ENCODE measurements at places on chromosomes 4 and X.

- DNase-seq = no peak
Measured at GRCh38 chr4:90950385-90950841, 823.2 kb downstream of the CCSER1 start.

GRCh38 chr4:153652051-153652784, 31.9 kb upstream of the TLR2 start:
- no peak for DNase-seq

- DNase-seq = no peak
Measured at GRCh38 chr4:3715061-3715854, 50.9 kb upstream of the ADRA2C start.

DNA sequence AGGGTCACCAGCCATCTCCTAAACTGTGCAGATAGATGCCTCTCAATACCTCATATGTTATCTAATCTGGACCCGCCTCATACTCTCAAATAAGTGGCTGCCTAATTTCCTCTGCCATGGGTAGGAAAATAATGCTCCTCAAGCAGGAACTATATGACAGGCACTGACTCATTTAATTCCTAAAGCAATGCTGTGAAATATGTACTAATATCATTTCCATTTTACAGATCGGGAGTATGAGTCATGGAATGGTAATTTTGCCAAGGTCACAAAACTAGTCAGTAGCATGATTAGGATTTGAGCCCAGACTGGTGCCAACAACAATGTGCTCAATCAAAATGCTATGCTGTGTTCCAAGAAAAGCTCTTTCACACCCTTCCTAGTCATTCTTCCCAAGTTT, 3.0 kb upstream of the NXT2 start:
- DNase-seq = no peak

DNA sequence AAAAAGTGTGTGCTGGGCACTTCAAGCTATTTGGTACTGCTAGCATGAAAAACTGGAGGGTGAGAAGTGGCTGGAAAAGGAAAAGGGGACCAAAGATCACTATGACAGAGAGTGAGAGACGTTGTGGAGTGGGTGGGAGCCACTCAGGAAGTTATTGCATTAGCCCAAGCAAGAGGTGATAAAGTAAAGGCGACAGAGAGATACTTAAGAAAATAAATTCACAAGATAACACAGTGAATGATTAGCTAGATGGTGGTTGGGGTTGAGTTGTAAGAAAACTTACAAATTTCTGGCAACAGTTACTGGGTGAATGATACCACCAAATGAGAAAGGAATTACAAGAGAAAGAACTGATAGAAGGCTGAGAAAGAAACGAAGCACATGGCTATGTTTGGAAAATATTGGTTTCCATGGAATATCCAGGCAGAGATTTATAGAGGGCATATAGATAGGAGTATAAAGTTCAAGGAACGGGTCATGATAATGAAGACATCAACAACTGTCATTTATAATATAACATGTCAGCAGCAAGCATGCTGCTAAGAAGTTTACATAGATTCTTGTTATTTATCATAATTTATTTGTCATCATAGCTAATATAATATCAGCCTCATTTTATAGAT, 60.7 kb downstream of the CASK start:
- no peak for DNase-seq

DNA sequence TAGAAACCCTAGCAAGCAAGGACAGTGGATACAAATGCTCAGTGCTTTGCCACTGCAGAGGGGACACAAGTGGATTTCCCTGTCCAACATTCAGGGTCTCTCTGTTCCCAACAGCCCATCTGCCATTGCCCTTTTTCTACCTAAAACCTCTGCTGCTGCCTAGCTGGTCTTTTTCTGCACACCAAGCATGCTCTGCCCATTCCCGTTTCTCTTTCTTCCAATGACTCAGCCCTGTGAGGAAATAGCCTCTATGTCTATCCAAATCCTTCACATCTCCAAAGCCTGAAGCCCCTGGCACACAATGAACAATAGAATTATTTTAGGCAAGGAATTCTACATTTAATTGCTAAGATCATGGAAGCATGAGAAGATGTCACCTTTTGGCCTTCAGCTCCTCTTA, 5.7 kb upstream of the AMELX start:
- DNase-seq = no peak

DNA sequence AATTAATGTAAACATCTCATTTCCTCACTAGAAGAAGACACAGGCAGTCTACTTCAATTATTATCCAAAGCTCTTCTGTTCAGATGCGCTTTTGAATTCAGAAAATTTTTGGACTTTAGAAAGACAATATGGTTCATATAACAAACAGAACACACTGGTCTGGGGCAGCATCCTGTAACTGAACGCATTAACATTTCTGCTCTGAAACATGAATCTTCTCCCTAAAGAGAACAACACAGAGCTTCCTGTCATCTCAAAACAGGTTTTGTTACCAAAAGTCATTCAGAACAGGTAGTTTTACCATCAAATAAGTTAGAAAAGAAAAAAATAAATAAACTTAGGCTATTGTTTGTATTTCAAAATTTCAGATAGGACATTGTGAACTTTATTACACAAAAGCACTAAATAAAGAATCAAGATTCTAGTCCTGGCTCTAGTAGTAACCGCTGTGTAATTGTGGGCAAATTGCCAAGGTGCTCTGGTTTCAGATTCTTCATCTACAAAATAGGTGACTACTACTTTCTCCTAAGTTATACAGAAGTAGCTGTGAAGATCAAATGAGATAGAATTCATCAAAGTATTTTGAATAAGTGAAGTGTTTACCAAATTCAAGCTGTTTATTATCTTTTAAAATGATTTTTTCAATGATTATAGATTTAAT, 252.3 kb upstream of the RASGEF1B start:
- DNase-seq = no peak

DNA sequence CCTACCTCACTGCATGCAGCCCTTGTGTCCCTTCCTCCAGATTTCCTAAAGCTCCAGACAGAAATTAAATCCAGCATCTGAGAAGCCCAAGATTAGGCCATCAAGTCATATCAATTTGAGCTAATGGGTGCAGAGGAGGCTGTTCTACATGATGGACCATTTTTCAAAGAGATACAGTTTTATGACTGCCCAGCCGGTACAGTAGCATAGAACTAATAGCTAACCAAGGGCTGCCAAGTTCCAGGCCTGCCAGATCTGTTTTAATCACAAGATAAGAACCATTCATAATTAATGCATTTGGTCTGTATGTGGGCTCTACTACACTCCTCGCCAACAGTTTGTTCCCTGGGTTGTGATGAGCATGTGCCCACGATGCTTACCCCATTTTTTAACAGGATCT, 73.9 kb upstream of the PLAC1 start:
- DNase-seq = no peak

- DNase-seq = no peak
Measured at GRCh38 chr4:82785611-82786400, 12.8 kb downstream of the SCD5 start.

DNA sequence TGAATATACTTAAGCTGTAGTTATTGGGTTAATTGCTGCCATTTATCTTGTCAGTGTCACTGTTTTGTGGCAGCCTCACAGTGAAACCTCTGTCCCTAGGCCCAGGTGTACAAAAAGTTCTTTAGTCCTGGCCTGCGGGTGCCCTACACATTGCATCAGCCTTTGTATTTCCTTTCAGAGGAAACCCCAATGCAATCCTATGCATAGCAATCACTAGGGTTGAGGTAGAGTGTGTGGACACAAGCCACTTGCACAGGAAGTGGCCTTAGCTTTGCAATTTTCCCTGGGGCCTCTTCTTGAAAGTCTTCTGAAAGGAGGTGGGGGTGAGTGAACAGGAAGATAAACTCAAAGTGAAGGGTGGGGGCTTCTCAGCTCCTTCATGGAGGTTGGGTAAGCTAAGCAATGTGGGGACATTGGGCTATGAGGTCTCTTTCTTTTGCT, 27.8 kb downstream of the VSIG4 start:
- DNase-seq = no peak

DNA sequence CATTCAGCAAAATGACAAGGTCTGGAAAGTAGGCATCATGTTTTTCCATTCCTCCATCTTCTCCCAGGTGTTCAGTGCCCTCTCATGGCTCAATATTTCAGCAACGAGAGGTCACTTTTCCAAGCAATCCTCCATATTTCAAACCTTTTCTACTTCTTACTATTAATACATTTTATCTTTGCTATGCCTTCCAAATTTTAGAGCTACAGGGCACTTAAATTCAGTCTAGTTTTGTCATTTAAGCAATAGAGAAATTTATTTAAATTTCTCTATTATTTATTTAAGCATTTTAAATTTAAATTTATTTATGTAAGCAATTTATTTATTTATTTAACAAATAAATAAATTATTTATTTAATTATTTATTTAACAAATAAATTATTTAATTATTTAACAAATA, 305.1 kb upstream of the ANXA10 start:
- DNase-seq = no peak

- no peak for DNase-seq
Measured at GRCh38 chr4:48594180-48594579, 104.1 kb downstream of the ZAR1 start.

DNA sequence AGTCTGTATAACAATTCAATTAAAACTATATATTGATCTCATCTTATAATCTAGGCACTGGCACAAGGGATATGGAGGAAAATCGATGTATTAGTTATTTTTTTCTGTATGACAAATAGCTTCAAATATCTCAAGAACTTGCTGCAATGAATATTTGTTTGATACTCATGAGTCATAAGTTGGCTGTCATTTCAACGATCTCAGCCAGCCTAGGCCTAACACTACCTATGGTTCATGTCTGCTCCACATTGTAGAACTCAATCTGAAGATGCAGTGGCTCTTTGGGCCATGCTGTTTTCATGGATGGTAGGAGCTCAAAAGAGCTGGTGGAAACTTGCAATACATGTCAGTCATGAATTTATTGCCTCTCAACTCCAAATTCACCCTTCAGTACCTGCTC, 44.7 kb downstream of the MAGEB17 start:
- no peak for DNase-seq

GRCh38 chrX:53422861-53423306, at the start of gene RIBC1:
Gene RIBC1 (plus strand): TSS chrX:53422873. CDS start chrX:53426277, 3,404 bp downstream.
- DNase-seq = no peak

GRCh38 chr4:76748649-76749048, 149.3 kb downstream of the SOWAHB start:
- DNase-seq = no peak

- no peak for DNase-seq
Measured at GRCh38 chr4:177023951-177024350, 231.2 kb upstream of the VEGFC start.

DNA sequence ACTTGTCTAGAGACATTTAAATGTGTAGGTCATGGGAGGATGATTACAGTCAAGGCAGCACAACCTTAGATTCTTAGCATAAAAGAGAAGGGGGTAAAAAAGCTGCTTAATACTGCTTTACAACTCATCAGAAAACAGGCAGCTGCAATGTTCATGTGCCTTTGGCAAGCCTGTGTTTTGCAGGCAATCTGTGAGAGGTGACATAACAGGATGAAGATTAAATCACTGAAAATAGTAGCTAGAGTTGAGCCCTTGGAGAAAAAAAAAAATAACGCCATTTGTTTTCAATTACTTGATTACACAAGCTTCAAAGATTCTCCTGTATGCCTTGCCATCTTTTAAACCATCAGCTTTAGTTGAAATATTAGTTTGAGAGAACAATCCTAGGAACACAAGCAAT, 847.6 kb upstream of the LCORL start:
- no peak for DNase-seq

DNA sequence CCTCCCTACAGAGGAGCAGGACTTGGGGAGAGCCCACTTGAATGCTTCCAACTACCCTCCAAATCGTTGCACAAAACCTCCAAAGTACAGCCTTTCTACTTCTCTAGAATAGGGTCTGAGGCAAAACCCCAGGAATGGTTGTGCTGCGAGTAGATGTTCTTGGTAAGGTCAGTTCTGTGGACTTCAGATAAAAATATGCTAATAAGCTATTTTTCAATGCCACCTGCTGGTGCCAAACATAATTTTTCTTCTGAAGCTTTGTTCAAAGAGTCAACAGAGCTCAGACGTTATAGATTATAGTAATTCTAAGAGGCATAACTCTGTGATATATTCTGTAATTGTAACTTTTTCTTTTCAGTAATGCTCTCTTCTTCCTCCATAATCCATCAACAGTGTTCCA, 425.7 kb downstream of the GPAT3 start:
- DNase-seq = no peak

GRCh38 chrX:17994429-17994828, 133.3 kb upstream of the RAI2 start:
- DNase-seq = no peak

- DNase-seq = no peak
Measured at GRCh38 chr4:139229534-139230039, 50.4 kb downstream of the MGARP start.

DNA sequence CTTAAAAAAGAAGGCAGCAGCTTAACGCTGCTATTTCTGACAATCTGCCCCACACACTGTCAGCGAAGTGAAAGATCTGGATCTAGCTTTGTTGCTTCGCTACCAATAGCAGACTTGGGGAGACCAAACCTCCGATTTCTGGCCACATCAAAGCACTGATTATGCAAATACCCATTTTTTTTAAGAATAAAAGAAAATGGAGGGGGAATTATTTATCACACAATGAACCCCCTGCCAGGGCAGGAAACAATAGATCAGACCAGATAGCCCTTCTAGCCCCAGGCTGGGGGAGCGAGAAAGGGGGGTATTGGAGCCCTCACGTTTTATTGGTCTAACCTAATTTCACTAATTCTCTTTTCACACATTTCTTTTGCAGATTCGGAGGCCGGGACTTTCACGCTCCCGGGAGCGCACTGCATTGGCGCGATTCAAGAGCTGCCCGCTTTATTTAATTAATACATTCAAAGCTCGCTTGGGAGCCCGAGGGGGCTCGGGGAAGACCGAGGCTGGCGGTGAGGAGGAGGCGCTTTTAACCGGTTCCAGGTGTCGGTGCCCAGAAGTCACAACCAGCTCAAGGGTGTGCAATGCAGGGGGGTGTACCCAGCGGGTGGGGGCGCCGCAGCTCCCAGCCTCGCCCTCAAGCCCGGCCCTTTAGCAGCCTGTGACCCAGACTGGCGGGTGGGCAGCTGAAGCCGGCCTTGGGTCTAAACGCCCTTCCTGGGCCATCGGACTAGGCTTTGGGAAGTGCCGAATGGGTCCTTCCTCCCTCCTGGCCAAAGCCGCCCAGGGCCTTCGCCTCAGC, 5.5 kb downstream of the NEUROG2 start:
- no peak for DNase-seq

DNA sequence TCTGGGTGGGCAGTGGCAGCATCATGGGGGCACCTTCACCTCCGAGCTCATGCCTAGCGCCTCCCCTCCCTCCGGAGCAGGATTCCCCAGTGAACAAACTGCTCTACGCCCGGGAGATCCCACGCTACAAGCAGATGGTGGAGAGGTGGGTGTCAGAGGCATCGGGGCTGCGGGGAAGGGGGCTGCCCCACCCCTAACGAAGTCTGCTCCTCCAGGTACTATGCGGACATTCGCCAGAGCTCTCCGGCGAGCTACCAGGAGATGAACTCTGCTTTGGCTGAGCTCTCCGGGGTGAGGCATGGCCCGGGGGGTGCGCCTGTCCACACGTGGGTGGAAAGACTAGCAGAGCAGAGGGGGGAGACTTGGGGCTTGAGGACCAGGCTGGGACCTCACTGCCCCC, 2.7 kb upstream of the SRPK3 start:
- no peak for DNase-seq

DNA sequence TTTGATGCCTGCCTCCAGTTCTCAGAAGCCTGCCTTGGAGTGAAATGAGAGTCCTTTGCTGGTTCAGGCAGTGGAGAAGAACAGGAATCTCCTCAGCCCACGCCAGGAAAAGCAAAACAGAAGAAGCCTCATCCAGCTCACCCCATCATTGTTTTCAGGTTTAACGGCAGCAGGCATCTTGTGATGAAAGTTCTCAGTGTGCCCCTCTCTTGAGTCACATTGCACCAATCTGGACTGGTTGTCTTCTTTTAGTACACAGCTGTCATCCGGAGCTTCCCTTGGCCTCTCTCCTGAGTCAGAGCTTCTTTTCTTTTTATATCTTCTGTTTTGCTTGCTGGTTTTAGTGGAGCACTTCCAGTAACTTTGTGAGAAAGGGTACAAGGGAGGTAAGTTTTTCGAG, 50.9 kb downstream of the TSPAN7 start:
- DNase-seq = no peak

Measured in activated naive CD8-positive, alpha-beta T cell treated with anti-CD3 and anti-CD28 coated beads, Interleukin-2, amount 50 U/mL, for 16 hours (primary cell).